ENCODE measurements at places on chromosomes 16 and 17.

DNA sequence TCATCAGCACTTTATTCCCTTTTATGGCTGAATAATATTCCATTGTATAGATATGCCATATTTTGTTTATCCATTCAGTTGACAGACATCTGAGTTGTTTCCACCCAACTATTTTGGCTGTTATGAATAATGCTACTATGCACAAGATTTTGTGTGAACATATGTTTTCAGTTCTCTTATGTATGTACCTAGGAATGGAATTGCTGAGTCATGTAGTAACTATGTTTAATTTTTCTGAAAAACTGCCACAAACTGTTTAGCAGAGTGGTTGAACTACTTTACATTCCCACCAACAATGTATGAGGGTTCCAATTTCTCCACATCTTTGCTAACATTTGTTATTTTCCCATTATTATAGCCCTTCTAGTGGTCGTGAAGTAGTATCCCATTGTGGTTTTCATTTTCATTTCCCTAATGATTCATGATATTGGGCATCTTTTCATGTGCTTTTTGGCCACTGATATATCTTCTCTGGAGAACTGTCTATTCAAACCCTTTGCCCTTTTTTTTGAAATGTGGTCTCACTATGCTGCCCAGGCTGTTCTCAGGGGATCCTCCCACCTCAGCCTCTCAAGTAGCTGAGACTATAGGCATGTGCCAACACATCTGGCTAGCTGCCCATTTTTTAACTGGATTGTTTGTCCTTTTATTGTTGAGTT is 26.3 kb downstream of the SMURF2 start:
- DNase-seq: no peak

DNA sequence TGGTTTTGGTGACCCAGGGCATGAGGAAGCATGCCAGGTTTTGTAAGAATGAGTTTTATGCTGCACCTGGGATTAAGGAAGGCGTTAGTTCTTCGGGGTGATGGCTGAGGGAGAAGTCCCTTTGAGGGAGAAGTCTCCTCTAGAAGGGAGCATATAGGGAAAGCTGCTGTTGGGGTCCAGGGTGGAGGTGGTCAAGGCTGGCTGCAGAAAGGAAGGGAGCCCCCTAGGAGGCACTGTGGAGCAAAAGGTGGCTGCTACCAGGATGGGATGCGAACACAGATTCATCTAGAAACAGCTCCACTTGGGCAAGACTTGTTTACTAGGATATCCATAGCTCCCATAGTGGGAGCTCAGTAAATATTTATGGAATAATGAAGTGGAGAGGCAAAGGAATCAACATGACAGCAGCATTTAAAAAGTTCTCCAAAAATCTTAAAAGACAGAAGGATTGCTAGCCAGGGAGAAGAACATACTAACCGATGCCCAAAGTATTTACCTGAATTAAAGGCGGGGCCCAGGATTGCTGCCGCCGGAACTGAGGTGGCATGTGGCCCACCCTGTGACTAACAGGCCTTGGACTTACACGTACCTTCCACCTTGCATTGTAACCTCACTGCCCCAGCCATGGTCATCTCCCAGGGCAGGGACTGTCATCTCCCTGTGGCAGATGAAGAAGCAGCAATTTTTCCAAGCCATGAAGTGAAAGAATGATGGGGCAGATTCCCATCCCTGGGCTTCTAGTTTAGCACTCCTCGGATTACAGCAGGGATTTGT is 7.1 kb upstream of the LPCAT2 start:
- DNase-seq: no peak

DNA sequence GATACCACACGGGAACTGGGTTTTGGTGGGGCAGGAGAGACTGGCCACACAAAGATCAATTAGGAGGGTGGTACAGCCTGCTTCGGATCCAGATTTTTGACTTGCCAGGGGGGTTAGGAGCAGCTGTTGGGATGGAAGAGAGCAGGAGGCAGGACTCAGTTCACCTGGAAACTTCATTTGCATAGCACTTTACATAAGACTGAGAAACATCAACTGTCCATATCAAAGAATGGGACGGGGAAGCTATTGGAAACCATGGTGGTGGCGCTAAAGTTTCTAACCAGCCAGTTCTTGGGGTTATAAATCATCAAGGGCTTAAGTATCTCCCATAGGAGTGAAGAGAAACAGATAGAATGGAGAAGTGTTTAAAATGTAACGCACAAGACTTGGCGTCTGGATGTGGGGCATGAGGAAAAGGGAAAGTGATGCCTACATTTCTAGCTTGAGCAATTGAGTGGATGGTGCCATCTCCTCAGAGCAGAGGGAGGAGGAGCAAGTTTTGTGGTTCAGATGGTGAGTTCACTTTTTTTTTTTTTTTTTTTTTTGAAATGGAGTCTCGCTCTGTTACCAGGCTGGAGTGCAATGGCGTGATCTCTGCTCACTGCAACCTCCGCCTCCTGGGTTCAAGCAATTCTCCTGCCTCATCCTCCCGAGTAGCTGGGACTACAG is 6.4 kb upstream of the SRCAP start:
- no peak for DNase-seq

DNA sequence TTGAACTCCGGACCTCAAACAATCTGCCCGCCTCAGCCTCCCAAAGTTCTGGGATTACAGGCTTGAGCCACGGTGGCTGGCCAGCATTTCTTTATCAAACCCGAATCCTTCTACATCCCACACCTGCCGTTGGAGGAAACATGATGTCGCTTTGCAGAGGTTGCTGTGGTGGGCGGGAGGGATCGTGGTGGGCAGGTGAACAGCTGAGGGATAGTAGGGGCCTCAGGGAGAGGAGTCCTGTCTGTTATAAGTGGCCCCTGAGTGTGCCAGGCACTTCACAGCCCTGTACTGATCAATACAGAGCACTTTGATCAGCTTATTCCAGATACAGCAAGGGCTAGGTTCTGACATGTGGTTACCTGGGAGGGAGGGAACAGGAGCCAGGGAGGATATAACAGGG is 76.5 kb downstream of the CYLD start:
- DNase-seq: no peak

DNA sequence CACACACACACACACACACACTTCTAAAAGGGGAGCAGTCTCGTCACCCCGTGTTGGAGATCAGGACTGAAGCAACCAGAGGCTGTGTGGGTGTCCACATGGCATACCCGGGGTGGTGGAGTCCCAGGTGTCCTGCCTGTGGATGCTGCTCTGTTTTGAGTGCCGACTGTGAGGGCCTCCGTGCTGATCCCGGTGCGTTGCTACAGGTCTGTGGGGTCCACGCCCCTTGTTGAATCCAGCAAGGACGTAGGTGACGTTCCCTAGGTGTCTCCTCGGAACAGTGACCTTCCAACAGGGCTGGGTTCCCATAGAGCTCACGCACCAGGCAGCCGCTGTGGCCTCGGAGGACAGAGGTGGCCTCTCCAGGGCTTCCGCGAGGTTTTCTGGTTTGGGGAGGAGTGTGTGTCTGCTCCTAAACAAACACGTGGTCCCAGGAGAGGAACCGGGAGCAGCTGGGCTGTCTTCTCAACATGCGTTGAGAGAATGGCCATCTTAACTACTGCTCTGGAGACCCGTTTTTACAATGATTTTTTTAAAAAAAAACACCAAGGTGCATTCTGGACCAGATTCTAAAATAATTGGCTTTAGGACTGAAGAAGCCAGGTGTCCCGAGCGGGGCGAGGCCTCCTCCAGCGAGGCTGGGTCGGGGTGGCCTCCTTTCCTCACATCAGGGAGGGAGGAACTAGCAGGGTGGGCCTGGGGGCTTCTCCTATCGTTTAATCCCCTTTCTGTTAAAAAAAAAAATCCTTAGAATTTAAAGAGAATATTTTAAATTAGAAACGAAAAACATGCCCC is 100.6 kb upstream of the ZNF750 start:
- DNase-seq: no peak

DNA sequence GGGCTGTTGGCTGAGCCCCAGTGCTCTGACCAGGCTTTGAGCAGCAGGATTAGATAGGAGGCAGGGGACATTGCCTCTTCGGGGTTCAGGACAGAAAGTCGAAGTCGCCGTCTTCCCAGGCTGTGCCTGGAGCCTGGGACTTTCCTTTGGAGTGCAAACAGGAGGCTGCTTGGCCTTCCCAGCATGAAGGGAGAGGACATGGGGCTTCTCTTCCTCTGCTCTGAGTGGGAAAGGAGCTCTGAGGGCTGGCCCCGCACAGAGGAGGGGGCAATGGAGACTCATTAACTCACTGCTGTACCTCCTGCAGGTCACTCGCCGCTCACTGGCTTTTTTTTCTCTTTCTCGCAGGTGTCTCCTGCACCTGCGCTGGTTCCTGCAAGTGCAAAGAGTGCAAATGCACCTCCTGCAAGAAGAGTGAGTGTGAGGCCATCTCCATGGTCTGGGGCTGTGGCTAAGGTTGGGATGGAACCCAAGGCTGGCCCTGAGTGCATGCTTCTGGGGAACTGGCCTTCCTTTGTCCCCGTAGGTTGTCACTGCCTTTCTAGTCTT is 642 bp downstream of the MT1F start:
- DNase-seq: no peak

- no peak for DNase-seq
Observed at GRCh38 chr17:62727916-62728672, 80.0 kb downstream of the MARCHF10 start.
